ENCODE measurements at places on chromosomes 16 and 17.

- DNase-seq: peak; percentile 73
Observed at GRCh38 chr17:43599835-43600234, 53.7 kb upstream of the ETV4 start.

GRCh38 chr16:1772362-1772907 is at the start of gene EME2:
TSS of gene EME2 (plus strand) at chr16:1772810. CDS start at chr16:1773228, 418 bp downstream.
- no peak for DNase-seq

GRCh38 chr17:49830605-49831004 is 17.3 kb downstream of the TAC4 start:
- no peak for DNase-seq

GRCh38 chr16:20216591-20217217 is 110.6 kb downstream of the GP2 start:
- no peak for DNase-seq

DNA sequence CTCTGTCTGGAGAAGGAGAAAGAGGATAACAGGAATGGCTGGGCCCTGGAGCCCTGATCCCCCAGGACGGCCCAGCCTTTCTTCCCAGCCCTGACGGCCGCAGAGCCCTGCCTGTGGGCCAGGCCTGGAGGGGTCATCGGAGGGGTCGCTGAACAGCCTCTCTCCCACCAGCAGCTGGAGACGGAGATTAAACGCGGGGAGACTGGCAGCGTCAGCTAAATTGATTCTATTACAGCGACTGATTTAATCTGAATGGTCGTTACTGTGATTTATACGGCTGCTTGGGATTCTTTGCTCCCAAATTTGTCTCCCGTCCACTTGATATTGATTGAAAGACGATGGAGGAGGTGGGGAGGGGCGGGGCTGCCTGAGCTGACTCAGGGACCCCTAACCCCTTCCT is 7.1 kb upstream of the CDH15 start:
- no peak for DNase-seq

GRCh38 chr16:82506692-82507670 is 119.8 kb upstream of the CDH13 start:
- no peak for DNase-seq

DNA sequence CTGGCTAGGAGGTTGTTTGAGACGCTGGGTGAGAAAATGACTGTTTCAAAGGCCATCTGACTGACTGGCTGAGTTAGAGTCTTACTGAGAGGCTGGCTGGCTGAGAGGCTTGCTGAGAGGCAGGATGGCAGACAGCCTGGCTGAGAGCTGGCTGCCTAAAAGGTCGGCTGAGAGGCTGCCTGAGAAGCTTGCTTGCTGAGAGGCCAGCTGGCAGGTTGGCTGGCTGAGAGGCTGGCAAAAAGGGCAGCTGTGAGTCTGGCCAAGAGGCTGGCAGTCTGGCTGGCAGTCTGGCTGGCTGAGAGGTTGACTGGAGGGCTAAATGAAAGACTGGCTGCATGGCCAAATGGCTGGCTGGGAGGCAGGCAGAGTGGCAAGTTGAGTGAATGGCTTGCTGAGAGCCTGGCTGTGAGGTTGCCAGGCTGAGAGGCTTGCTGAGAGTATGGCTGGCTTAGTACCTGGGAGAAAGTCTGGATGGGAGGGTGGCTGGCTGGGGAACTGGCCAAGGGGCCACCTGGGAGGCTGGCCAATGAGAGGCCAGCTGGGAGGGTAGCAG is 35.3 kb upstream of the ACSM2B start:
- DNase-seq: no peak

GRCh38 chr17:39643271-39643670 is 6.3 kb downstream of the STARD3 start:
- DNase-seq: peak; percentile 12

- DNase-seq: no peak
Observed at GRCh38 chr16:4111748-4112696, 4.2 kb downstream of the ADCY9 start.

DNA sequence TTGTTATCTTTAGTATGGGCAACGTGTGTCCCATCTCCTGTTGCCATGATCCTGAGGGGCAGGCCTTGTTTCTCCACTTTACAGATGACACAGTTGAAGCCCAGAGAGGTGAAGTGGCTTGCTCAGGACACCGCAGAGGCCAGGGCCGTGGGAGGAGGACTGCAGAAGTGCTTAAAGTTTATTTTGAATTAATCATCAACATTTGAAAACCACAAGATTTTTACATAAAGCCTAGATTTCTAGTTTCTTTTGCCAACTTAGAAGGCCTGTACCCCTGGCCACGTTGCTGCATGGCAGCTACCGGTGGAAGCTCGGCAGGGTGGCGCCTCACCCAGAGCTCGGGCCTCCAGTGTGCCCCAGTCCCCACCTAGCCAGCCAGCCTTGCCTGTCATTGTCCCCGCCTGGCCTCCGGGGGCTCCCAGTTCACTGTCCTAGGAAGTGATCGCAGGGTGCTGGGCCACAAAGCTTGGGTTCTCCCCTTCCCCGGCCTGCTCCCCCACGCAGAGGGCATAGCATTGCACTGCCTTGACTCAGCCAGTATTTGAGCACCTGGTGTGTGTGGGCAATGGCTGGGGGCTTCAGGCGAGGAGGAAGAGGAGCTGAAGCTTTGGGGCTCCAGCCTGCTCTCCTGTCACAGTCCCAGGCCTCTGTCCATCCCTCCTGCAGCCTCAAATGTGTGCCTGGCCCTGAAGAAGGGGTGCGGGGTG is 14.8 kb upstream of the ADCY7 start:
- DNase-seq: peak; percentile 92

Measured in brain microvascular endothelial cell (primary cell).